T-helper 1 cell treated with Interleukin-12 subunit alpha and Interleukin-12 subunit beta and Interleukin-4 antibody, amounts not matched to agents 30 ng/mL and 1 ng/mL, for 36 hours (primary cell): ENCODE measurements at places on chromosomes 12 and 14. TPM values are rescaled to one million over a fixed set of nuclear protein-coding genes. Genes with fewer than 3 reads are reported as not detected.

The KRT85 gene
- not detected in 2 replicates for total RNA-seq

The PLBD1 gene
- total RNA-seq, result not detected in 2 replicates

The CISTR gene
- not detected in 2 replicates for total RNA-seq

The PTPRB gene
- total RNA-seq, result not detected in 2 replicates

The INSM2 gene
- total RNA-seq, result not detected in 2 replicates

The SPIC gene
- not detected in 2 replicates for total RNA-seq

The TEX52 gene
- total RNA-seq, result 0.41 TPM in 1 of 2 replicates, not detected in the other

The KRT2 gene
- total RNA-seq, result 0.20 and 0.27 TPM in 2 replicates

The TCL1B gene
- not detected in 2 replicates for total RNA-seq

The NANOG gene
- total RNA-seq, result not detected in 2 replicates

The SLC22A17 gene
- 3.6 and 3.8 TPM in 2 replicates for total RNA-seq

The SYT1 gene
- not detected in 2 replicates for total RNA-seq

The GXYLT1 gene
- 9.6 and 9.9 TPM in 2 replicates for total RNA-seq
